ENCODE measurements at places on chromosomes 6 and 20.

GRCh38 chr20:48711044-48711428 is 116.8 kb downstream of the PREX1 start:
- no peak for DNase-seq

DNA sequence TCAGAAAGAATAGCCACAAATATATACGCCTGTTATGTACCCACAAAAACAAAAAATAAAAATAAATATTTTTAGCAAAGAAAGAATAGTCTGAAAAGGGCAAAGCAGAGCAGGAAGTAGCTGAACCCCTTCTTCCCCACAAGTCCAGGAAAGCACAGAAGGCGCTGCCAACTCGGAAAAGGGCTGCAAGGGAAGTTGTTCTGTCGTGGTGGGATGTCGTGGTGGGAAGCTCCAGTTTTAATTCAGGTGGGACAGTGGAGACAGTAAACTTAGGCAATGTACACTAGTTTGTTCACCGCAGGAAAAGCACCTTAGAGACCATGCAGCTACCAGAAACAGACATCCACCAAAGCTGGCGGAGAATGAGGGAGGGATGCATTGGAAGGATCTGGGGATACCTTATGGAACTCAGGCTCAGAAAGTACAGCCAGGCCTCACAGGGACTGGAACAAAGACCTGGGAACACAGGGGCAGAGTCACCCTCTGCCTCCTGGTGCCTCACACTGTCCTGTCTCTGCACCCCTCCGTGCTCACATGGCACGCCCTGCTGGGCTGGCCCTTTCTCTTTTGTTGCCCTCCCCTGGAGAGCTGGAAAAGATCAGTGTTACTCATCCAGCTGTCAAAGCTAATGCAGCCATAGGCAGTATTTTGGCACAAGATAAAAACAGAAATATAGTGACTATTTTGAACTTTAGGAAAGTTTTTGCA is 3.3 kb upstream of the APMAP start:
- DNase-seq, result no peak

DNA sequence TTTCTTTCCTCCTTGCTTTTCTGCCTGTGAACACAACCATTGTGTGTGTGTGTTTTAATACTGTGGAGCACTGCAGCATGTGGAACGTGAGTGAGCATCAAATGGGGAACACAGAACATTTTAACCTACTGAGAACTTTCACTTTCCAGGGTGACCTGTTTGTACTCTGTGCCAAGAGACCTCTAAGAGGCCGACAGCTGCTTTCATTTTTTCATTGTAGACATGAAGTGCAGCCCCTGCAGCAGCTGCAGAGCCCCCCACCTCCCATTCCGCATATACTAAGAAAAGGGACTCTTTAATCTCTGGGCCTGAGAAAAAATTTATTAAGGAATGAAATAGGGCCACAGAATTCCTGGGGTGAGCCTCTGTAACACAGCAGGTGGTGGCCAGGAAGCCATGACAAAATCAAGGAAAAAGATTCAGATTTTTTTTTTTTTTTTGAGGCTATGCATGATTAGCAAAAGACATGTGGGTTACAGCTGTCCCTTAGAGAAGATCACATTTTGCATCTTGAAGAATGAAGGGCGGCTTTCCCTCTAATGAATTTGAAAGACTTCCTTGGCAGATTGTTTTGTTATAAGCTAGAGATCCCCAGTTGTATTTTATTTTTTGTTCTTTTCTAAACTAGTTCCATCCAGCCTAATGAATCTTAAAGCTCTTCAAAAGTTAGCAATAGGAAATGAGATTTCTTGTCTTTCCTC is 503.4 kb downstream of the CD109 start:
- DNase-seq, result peak; percentile 49

GRCh38 chr20:59573837-59574236 is 30.5 kb upstream of the PHACTR3 start:
- no peak for DNase-seq

DNA sequence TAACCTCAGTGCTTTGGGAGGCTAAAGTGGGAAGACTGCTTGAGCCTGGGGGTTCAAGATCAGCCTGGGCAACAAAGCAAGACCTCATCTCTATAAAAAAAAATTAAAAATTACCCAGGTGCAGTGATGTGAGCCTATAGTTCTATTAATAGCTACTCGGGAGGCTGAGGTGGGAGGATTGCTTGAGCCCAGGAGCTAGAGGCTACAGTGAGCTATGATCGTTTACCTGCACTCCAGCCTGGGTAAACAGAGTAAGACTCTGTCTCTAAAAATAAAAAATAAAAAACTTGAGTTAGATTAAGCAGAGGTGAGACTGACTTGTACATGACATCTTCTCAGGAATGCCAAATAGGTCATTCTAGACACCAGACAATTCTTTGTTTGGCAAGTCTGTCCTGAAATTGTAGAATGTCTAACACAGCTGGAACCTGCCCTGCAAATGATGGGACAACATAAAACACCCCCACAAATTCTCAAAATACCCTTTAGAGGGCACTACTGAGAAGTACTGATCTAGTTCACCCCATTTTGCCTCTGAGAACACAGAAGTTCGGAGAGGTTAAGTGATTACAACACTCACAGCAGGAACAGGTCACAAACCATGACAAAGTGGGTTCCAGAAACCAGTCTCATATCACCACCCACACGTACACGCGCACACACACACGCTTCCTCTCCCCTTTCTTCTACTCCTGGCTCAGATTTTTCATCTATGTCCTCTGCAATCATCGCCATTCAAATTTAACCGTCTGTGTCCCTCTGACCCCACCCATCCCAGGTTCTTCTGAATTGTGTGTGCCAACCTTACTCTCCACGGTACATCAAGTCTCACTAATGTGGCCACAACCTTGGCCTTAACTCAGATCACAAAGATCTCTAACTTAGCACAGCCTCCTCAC is 38.3 kb downstream of the ARHGAP18 start:
- DNase-seq, result no peak
